ENCODE measurements at places on chromosomes 1 and 21.

- no peak for DNase-seq
These were observed 80.2 kb upstream of the CD1D start for GRCh38 chr1:158100498-158100897.

- DNase-seq, result no peak
These were observed 572.0 kb downstream of the PTPRU start for GRCh38 chr1:29808141-29808995.

DNA sequence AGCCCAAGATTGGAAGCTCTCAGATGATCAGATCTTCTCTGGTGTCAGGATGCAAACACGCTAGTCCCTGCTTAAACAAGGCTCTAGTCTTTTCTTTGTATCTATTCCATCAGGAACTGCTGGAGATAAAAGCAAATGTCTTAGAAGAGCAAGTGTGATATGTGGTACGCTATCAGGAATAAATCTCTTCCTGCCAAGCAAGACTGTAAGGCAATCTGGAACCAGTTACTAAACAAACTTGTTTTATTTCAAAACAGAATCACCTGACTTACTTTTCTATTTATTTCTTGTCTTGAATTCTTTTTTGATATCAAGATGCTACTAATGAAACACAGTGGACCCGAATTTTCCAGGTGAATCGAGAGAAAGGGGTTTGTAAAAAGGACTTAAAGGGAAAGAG lies 139.9 kb upstream of the ZNF644 start:
- no peak for DNase-seq

- no peak for DNase-seq
These were observed 10.7 kb downstream of the PCAT6 start for GRCh38 chr1:202821467-202821866.

DNA sequence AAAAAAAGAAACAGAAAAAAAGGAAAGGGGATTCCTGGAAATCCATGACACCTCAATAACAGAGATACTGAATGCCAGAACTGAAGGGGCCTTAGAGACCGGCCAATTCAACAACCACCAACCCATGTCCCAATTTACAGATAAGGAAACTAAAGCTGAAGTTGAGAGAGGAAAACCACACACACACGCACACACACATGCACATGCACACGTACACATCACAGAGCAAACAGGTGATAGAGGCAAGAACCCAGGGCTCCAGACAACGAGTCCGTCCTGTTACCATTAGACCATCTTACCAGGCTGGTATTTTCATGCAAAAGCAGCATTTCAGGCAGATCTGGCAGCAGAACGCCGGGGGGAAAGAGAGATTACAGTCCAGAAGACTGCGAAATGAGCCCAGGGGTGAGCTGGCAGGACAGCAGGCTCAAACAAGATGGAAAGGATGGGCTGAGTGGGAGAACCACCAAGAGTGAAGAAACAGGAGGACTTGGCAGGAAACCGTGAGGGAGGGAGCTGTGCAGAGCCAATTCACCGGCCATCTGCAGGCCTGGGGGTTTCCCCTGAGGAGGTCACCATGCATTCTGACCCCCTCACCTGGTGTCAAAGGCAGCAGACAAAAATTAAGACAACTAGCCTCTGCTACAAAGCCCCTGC lies 43.5 kb downstream of the PAFAH2 start:
- DNase-seq, result no peak
